ENCODE measurements at places on chromosomes 4 and X. TPM values are rescaled to one million over a fixed set of nuclear protein-coding genes. Genes with fewer than 3 reads are reported as not detected.

DNA sequence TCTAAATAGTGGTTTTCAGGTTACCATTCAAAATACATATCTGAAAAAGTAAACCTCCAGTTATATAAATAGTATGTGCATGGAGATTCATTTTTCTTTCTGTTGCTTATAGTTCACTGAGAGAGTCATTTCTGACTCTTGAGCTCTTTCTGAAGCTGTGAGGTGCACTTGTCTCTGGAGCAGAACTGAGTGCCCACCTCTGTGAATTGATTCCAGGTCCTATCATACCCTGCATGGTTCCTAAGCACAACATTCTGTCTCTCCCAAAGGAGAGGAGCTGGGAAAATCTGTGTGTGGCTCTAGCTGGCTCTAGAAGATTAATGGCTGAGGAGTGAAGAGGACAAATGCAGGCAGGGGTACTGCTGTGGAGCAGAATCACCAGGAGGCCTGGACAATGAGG is 161.6 kb upstream of the HCCS start:
- no peaks in the 10 kb centered on the region for H3K36me3 ChIP-seq
- DNase-seq = no peak
- H3K27me3 ChIP-seq = no peaks in the 10 kb centered on the region
- H3K4me3 ChIP-seq = no peak overlapping the region

Gene PABPC1L2B
- total RNA-seq = not detected

DNA sequence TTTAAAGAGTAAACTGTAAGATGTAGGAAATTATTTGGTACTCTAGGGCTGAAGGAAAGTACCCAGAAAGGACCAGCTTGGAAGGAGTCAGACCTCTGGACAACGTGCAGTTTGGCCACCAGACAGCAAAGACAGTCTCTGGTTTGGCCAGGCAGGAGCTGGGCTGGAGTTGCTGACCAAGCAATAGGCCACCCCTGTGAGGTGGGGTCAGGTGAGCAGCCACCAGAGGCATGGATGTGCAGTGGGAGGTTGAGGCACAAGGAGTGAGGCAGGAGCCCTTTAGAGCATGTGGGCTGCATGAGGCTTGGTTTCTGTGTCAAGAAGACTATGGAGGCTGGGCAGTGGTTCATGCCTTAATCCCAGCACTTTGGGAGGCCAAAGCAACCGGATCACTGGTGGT is 17.7 kb upstream of the MRFAP1 start:
- DNase-seq = no peak
- H3K4me1 ChIP-seq = no peaks in the 10 kb centered on the region
- no peak overlapping the region for H3K4me3 ChIP-seq

DNA sequence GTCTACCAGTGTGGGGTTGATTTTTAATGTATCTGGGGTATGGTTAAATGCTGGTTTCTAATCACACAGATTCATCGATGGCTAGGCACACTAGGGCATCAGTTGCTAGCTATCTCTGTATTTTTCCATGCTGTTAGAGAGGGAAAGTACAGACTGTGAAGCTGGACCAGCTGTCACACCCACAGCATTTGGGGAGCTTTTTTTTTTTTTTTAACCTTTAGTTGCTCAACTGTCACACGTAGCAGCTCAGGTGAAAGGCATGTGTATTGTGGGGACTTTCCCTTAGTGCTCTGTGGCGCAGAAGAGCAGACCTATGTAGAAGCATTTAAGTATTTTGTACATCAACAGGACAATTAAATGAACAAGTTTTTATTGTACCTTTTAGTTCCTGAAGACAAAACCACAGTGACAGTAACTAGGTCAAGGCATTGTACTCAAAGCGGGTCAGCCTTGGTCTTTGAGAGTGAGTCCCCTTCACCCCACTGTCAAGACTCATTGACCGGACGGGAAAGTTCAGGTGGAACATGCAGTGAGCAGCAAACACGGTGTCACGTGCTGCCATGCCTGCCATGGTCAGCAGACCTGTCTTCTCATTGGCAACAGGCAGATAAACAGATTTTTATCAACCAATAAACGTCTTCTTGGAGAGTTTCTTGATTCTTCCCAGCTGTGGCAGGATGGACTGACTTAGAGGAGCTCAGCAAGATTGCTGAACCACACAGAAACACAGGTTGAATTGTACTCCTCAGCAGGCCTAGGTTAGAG is 65.3 kb downstream of the CASP3 start:
- H3K36me3 ChIP-seq = no peaks in the 10 kb centered on the region
- H3K27me3 ChIP-seq = no peaks in the 10 kb centered on the region
- H3K27ac ChIP-seq = no peak overlapping the region
- H3K4me3 ChIP-seq = no peak overlapping the region

Gene EOLA2
- 32.0 TPM for total RNA-seq

Gene TLR7
- total RNA-seq = 1.6 TPM

DNA sequence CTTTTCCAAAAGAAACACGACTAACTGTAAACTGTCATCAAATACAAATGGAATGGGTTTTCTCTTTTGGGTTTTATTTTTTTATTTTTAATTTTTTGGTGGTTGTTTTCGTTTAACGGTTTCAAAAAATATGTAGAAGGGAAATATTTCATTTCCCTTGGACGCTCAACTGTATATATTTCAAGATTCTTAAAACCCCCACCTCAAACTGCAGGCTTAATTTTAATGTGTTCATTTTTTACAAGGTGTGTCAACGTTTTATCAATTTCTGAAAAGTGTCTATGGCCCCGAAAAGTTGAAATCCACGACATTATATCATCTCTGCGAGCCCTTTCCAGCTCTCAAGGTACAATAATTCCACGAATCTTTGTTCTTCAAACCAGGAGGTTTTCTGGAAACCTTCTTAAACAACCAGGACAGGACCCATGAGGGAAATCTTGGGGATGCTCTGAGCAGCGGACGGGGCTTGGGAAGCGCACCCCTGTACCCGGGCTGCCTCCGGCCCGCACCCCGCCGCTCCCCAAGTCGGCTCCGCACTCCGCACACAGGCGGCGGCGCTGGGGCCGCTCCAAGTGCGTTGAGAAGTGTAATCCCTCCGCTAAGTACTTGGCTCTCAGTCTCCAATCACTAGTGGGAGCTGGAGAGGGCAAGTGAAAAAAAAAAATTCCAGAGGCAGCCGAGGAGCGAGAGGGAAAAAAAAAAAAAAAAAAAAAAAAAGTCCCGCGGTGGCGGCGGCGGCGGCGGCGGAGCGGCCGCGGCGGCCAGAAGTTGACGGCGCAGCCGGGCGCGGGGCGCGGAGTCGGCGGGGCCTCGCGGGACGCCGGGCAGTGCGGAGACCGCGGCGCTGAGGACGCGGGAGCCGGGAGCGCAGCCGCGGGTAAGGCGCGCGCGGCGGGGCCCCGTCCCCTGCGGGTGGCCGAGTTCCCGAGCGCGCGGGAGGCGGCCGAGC is at the start of gene BMPR1B:
Gene BMPR1B, plus strand, starts transcription at position 764 of the 949 bp plus-strand sequence. CDS start 346,470 bp downstream, outside the sequence.
- peak within 1 kb of the TSS; percentile 91 for H3K27ac ChIP-seq
- H3K4me1 ChIP-seq = no peaks in the 10 kb centered on the region
- no peaks in the 10 kb centered on the region for H3K36me3 ChIP-seq
- H3K4me3 ChIP-seq = peak within 1 kb of the TSS; percentile 66
